ENCODE measurements at places on chromosomes 3 and 15.

- DNase-seq, result peak; percentile 38
These were observed 45.7 kb downstream of the POC1A start for GRCh38 chr3:52108302-52109232.

DNA sequence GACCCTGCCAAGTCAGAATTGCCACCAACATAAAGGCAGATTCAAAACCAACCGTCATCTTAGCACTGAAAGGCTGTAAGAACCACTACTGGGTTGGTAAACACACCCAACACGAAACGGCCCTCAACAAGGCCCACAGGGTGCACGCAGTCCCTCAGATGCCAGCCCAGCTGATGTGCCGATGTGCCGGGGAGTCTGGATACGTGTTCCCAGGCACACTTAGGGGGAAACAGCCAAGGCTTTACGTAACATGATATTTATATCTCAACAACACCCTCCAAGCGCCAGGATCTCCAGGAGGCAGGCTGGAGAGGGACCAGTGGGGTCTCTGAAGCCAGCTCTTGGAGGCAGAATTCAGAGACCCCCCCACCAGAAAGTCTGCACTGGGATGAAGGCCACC lies 14.2 kb downstream of the POC1A start:
- DNase-seq, result no peak

DNA sequence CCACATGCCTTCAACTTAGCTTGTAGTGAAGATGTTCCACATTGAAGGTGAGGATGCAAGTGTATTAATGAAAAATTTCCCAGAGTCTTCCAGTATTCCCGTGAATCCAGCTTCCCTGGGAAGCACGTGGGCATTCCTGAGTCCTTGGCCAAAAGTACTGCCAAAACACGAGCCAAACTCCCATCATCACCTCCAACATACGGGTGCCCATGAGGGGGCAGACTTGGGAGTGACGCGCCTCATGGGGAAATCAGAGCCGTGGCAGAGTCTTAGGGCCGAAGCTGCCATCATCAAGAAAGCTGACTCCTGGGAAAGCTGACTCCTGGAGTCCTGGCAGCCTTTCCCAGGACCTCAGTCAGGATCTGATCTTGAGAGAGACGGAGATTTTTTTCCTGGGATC lies 20.1 kb upstream of the TM2D3 start:
- DNase-seq, result no peak

DNA sequence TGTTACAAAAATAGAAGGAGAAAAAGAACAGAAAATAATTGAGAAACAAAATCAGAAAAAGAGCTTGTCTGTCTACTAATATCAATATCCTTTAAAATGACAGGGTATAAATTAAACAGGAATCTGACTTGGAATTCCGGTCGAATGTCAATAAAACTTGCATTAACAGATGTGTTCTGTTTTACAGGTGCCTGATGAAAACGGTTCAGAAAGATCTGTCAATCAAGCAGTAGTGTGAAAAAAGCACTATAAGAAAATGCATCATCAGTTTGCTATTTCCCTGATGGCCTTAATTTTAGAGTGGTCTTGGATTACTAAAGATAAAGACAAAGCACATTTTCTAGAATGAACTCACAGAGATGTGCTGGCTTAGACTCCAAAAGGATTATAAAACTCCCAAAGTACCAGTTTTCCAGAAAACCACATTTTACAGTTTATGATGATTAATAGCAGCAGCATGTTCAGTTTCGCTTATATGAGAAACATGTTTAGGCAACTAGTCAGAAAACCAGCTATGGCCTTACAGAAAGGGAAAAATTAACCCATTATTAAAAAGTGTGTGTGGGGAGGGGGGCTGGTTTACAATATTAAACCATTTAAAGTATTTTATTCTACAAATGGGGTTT lies 8.2 kb upstream of the C3orf38 start:
- peak; percentile 92 for DNase-seq

DNA sequence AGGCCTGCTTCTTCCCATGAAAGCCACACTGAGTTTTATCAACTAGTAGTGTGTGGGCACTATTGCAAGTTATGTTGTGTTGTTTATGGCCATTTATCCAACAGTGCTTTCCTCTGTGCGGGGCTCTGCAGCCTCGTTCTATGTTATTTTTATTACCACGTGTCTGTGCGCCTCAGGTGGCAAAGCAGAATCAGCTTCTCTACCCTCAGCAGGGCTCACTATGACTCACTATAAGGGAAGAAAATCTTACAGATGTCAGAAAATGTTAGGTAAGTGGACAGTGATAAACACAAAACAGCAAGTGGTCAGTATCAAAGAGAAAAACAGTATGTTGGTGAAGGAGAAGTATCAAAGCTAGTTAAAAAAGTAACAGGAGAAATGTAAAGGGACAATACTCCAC lies 61.4 kb downstream of the MOBP start:
- DNase-seq, result no peak

DNA sequence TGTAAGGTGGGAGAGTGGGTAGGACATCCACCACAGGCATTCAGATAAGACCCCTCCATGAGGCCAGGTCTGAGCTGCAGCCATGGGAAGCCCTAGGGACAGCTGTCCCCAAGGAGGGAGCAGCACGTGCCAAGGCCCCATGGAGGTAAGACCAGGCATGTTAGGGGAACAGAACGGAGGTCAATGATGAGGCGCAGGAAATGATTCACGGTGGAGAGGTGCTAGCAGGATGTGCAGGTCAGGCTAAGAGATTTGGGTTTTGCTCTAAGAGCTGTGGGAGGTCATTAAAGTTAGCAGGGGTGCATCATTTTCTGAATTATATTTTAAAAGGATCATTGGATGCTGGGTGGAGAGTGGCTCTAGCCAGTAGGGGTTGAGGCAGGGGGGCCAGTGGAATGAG lies 66.4 kb upstream of the SNRPA1 start:
- DNase-seq, result no peak

GRCh38 chr3:24829011-24829581 lies 334.4 kb upstream of the THRB start:
- DNase-seq, result peak; percentile 15

DNA sequence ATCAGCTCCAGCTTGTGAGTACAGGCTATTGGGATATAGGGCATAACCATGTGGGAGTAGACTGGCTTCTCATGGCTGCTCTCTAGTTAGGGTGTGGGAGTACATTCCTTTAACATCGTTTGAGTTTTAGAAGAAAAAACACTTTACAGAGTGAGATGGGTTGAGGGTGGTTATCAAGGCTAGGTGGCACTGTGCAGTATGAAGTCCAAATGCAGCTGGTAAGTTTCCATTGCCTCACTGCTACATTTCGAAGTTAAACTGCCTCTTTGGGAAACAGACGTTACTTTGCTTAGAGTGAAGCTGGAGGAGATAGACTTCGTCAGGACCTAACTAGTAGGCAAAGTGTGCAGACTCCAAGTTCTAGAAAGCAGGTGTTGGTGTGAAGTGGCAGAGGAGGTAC lies 192.4 kb downstream of the SQOR start:
- DNase-seq, result no peak

GRCh38 chr3:162586591-162586990 lies 1090.0 kb downstream of the OTOL1 start:
- peak; percentile 68 for DNase-seq

- DNase-seq, result no peak
These were observed 846.5 kb upstream of the ALCAM start for GRCh38 chr3:104520228-104520655.

DNA sequence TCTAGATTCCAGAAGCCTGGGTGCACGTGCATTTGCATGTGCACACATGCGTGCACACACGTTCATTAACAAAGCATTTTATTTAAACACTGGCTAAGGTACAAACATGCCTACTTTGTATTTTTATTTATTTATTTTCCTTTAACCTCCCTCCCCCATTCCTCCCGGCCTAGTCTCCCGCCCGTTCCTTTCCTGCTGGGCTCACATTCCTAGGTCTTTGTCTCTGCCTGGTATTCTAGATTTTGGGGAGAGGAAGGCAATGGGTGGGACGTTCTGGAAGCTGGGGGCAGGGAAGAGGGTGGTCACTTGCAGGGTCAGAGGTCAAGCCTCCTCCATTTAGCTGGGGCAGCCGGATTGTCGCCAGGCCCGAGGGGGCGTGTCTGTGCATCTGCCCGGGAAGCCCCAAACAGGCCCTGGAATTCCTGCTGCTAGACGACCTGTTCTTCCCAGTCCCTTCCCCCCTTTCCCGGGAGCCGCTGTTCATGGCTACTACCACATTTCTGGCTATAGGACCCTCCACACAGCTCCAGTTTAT lies 51.8 kb downstream of the TRIM71 start:
- no peak for DNase-seq

GRCh38 chr3:134035836-134036235 lies 6.1 kb upstream of the SLCO2A1 start:
- DNase-seq, result no peak

GRCh38 chr3:136135039-136135802 lies 60.9 kb downstream of the MSL2 start:
- no peak for DNase-seq

GRCh38 chr3:82424031-82424339 lies 662.5 kb upstream of the GBE1 start:
- DNase-seq, result no peak

- no peak for DNase-seq
These were observed 160.2 kb downstream of the SERPINI1 start for GRCh38 chr3:167895684-167896083.

DNA sequence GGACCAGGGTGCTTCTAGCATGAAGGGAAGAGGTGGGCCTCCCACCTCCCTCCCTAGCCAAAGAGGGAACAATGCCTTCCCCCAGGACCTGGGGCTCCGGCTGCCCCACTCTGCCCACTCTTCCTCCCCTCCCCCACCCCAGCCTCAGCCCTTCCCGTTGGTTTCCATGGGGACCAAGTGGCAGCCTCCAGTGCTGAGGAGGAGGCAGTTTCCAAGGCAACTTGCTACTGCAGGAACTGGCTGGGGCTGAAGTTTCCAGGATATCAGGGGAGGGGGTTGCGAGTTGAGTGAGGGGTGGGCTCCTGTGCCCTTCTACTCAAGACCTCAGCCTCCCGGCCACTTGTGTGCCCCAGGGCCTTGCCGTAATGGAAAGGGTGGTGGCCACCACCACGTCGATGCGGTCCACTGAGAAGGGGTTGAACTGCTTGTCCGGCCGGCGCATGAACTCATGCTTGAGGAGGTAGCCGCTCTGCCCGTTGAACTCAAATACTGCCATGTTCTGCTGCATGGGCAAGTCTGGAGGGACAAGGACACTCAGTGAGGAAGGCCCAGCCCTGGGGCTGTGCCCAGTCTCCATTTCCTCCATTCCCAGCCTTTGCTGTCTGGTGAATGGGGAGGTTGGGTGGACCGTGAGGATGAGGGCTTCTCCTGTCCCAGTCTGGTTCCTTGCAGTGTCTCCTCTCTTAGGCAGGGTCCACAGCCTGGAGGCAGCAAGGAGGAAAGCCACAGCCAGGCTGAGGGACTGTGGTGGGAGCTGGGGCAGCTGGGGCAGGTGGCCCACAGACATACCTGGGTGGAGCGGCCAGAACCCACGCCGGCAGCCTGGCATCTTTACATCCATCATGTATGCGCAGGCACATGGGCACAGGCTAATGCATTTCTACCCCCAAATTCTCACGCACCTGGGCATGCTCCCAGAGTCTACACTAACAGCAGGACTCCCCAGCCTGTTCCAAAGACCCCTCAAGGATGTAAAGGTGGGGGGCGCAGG lies 11.3 kb upstream of the ANKRD63 start:
- no peak for DNase-seq

DNA sequence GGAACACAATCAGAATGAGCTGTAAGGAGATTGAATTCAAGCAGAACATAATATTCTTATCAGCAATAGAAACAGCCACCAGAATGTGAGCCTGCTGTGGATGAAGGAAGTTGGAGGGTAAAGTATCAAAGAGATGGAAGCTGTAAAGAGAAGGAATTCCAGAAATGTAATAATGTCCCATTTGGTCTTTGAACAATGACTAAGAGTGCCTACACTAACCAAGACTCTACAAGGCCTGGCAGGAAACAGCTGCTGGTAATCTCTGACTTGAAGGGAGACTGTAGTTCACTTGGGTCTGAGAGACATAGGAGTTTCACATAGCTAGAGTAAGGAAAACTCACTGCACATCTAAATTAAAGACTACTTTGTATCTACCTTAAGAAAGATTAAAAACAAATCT lies 1176.0 kb upstream of the ALCAM start:
- no peak for DNase-seq

GRCh38 chr3:102532901-102533300 lies 98.1 kb downstream of the ZPLD1 start:
- DNase-seq, result peak; percentile 43

- peak; percentile 32 for DNase-seq
These were observed 42.7 kb upstream of the GAP43 start for GRCh38 chr3:115580566-115580965.

- no peak for DNase-seq
These were observed 7.8 kb downstream of the ATP6V1A start for GRCh38 chr3:113754494-113755159.

GRCh38 chr3:11660242-11660641 lies 16.5 kb upstream of the VGLL4 start:
- no peak for DNase-seq

DNA sequence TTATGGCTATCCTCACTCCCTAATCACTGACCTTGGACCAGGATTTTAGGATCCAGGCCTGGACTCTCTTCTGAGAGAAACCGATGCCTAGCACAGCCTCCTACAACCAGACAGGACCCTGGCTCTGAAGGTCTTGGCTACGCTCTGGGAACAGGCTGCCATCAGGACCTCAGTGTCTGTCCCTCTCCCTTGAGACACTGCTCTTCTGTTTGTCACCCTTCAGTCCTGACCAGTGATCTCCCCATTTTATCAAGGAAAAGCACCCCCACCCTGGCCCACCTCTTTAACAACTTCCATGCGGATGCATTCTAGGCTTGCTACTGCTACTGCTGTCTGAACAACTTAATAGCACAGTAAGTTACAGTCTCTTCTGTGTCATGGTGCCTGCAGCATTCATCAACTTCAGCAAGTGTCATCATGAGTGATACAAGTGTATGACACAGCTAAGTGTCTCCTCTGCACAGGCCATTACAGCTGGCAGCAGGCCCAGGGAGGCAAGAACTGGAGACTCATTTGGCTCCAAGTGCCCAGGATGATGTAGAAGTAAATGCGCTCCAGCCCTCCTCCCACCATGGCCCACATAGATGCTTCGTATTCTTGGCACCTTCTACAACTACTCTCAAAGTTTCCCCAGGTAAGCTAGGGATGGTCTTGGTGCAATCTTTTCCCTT lies 302.4 kb downstream of the EPHB1 start:
- no peak for DNase-seq

DNA sequence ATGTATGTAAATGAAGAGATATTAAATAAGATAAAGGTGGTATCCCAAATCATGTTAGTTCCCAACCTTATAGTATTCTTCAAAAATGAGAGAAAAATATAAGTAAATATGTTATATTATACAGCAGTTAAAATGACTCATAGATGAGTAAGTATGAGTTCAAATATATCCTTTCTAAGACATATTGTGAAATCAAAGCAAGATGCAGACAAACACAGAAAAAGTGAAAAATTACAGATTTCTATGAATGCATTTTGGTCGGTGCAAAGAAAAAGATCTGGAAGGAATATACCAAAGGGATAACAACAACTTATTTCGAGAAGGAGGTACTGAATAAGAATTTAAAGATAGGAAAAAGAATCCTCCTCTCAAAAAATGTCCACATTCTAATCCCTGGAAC lies 181.2 kb upstream of the TTC14 start:
- DNase-seq, result no peak

Measured in EH (cell line).